Activated T-helper 1 cell treated with anti-CD3 and anti-CD28 coated beads, Interleukin-2, amount 50 U/mL, for 16 hours (primary cell): ENCODE measurements at places on chromosomes 12 and 14.

GRCh38 chr14:43166163-43166562 is 1340.9 kb downstream of the FSCB start:
- no peak for DNase-seq

GRCh38 chr14:51488569-51489220 is 163.0 kb upstream of the FRMD6 start:
- DNase-seq, result no peak

DNA sequence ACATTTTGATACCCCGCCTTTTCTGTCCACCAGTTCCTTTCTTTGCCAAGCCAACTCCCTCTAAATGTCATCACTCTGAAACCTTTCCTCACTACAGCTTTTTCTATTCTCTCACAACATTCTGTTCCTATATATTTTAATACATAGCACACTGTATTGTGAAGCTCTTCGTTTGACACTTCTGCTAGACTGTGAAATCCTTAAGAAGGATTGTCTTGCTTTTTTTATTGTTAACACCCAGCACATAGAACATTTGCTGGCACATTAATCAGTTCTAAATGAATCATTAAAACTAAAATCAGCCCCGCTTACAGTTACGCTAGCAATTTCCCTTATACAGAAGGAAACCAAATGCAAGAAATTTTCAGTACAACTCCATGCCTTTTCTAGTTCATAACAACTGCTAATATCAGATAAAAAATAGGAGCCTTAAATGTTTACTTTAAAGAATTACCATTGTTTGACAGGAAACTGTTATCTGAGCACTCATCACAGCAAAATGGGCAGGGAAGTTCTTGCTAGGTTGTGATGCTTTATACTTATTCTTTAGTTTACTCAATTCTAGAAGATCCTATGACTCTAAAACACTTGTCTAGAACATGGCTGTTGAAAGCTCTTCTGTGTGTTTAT is 93.5 kb downstream of the PPP1R12A start:
- DNase-seq, result no peak

DNA sequence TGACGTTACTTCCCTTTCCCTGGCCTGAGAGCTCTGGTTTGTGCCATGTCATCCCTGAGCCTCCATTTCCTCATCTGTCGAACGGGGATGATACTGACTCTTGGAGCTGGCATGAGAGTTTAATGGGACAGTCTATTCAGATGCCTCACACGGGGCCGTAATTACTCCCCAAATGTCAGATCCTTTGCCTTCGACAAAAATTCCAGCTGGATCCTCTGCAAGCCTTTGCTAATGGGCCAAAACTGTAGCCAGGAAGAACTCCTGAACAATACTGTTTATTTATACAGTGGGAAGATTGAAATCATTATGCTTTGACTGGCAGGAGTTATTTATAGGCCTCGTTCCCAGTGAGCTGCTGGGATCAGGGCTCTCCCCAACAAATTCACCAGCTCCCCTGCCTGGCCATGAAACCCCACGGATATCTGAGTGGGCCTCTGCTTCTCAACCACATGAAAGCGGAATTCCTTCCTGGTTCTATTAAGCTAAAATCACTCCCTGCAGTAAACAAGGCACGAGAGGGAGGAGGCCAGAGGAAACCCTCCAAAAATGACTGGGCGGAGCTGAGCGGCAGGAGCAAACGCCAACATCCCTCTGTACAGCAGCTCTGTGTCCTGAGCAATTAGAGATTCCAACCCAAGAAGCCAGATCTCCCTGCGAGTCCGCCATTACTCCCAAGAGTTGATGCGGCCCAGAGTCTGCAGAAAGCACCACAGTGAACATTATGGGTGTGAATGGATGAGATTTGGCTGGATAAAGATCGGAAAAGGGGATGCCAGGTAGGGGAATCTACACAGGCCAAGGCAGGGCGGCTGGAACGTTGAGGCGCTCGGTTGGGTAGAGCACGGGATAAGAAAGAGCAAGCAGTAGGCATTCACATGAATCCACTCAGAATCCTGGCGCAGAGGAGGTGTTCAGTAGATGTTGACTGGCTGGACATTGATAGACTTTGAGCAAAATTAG is 326.1 kb downstream of the BCL11B start:
- no peak for DNase-seq

- no peak for DNase-seq
Measured at GRCh38 chr12:51209259-51209658, 8.6 kb downstream of the POU6F1 start.

DNA sequence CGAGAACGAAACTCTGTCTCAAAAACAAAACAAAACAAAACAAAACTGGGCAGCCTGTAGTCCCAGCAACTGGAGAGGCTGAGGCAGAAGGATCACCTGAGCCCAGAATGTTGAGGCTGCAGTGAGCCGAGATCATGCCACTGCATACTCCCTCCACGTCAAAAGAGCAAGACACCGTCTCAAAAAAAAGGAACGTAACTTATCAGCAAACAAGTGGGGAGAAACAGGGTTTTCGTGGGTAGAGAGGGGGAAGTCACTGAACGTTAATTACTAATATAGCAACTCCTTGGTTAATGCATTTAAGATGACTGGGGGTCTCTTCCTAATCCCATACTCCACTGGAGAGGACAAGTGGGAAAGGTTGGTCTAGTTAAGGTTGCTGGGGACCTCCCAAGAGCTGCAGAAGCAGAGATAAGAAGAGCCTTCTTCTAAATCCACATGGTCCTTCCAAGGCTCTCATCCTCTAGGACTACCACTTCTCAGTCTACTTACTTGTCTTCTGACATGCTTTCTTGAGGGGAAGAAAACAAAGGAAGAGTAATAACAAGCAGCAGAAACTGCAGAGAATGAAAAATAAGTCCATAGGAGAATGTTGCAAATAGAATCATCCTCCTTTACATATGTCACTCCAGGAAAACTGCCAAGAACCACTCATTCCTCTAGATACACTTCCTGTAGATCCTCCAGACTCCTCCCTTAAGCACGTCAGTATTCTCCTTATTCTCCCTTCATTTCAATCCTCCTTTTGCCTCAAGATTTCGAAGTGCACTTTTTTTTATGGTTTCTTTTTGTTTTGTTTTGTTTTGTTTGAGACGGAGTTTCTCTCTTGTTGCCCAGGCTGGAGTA is 5.8 kb downstream of the NUMB start:
- DNase-seq, result no peak

DNA sequence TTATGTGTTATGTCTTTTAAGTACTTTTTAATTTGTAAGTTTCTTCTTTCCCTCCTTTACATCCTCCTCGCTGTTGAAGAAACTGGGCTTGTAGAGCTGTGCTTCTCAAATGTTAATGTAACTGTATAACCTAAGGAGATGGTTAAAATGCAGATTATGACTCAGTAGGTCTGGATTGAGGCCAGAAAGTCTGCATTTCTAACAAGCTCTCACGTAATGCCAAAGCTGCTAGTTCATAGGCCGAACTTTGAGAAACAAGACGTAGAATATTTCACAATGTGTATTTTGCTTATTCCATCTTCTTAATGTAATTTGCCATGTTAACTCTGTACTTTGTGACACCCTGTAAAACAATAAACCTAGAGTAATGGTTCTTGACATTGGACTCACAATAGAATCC is 193.3 kb upstream of the SYT1 start:
- no peak for DNase-seq

DNA sequence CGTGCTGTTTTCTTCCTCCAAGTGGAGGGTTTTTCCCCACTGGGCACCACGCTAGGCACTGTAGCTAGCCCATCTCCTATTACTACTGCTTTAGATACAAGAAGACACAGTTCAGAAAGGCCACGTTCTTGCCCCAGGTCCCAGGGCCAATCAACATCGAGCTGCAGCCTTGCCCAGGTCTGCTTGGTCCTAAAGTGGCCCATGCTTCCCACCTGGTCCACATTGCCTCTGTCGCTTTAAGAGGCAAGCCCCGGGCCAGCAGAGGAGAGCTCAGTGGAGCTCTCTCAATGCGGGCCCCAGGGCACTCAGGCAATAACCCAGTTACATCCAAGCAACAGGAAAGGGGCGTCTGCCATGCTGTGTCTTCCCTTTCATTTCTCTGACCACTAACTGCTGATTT is 148.1 kb downstream of the CALM1 start:
- DNase-seq, result no peak

GRCh38 chr14:93974833-93975232 is 1.5 kb downstream of the ASB2 start:
- no peak for DNase-seq

- DNase-seq, result no peak
Measured at GRCh38 chr12:55044135-55044534, 24.4 kb downstream of the NEUROD4 start.

GRCh38 chr14:94051115-94051514 is 25.0 kb downstream of the OTUB2 start:
- no peak for DNase-seq

- DNase-seq, result no peak
Measured at GRCh38 chr14:103065861-103066260, 8.5 kb upstream of the CDC42BPB start.

DNA sequence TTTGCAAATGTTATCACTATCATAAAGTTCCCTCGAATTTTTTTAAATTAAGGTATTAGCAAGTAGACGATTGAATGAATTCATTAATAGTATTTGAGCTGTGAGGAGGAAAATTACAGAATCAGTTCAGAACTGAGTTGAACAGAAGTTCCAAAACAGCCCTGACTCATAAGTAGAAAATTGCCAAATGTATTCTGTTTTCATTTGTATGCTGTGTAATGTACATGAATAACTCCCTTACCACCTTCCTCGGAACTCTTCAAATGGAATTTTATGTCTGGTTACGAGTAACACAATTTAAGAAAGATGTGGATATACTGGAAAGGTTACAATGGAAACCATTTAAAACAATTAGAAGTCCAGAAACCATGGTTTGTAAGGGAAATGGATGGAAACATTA is 283.3 kb upstream of the FAR2 start:
- DNase-seq, result no peak

DNA sequence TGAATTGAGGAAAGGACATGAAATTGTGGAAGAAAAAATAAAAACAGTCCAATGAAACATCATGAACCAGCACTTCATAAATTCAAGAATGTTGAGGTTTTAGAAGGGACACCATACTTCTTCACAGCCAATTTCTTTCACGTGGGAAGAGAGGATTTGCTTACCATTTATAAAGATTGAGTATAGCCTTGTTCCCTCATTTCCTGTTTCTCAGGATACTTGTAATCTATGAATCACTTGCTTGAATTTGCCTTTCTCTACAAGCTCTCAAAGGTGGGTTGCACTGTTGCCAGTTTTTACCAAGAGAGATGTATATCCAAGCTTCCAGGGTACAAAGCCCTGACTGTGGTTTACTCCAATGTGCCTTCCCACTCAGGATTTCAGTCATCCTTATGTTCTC is 116.1 kb downstream of the DUSP6 start:
- no peak for DNase-seq

- DNase-seq, result no peak
Measured at GRCh38 chr12:89756585-89757398, 48.2 kb upstream of the ATP2B1 start.

DNA sequence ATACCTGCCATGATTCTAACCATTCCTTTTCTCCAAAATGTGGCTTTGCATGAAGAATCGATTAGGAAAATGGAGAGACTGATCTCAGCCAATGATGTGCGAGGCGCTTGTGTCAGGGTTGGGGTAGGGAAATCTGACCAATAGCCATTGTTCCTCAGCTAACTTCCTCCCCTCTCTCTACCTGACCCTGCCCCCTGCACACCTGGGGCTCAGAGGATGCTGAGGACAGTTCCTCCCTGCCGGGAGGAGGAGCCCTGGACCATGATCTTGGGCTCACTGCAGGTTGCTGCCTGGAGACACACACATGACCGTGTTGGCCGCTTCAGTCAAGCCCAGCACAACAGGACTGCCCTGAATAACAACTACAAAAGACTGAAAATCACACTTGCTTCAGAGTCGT is 119.8 kb upstream of the SFSWAP start:
- DNase-seq, result no peak

- DNase-seq, result no peak
Measured at GRCh38 chr12:14986449-14986848, 13.6 kb downstream of the PDE6H start.

DNA sequence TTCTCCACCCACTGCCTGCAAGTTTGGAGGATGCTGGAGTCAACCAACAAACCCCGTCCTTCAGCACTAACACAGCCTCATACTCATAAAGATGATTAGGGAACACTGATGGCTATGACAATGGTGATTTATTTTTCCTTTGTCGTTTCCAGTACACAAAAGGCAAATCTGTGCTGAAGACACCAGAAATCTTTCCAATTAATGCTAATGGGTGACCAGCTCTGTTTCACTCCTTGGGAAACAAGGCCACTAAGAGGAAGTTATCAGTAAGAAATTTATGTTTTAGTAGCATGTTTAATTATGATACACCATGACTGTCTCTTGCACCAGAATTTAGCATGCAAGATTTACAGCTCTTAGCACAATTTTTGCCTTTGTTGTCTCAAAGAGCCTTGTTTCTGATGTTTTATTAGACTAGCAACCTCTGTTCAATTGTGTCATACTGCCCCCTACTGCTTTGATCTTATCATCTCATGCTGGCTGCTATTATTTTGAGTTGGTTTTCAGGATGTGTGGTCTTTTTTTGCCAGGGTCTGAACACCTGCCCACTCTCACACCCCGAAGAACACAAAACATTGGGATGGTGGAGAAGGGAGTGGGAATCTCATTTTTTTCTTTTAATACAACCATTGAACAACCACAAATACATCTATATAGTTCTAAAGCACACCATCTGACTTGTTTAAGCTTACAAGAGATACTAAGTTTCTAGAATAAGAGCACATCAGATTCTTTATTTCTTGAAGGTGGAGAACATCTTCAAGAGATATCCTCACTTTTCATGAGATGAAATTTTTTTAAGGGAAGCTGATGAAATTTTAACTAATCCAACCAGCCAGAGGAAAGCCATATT is 160.9 kb downstream of the SPTSSA start:
- no peak for DNase-seq

GRCh38 chr12:46271863-46272262 is 3.0 kb upstream of the SLC38A1 start:
- DNase-seq, result no peak

- DNase-seq, result no peak
Measured at GRCh38 chr12:111248236-111249017, 120.5 kb downstream of the PHETA1 start.

- no peak for DNase-seq
Measured at GRCh38 chr14:61335049-61335448, 13.7 kb downstream of the PRKCH start.

DNA sequence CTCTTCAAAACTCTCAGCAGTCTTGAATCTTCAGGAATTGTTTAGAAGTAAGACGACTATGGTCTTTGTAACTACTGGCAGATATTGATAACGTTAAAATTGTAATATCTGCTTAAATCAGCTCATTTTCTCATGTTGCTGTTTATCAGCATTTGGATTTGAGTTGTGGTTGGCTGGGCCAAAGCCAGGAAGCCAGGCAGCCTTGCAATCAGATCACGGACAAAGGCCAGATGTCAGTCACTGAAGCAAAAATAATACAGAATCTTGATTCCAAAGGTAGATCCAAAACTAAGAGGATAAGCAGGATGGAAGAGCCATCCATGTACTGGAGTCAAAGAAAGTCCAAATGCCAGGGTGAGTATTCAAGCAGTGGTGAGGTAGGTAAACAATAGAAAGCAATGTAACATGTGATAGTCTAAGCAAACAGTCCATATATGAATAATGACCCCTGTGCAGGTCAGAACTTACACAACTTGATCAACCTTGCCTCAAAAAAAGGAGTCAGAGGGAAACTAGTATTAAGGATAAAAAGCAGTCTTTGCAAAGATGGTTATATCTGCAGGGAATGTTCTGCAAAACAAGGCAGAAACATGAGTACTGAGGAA is 95.8 kb upstream of the RAP1B start:
- no peak for DNase-seq
